ENCODE measurements at places on chromosomes 5 and 9.

- DNase-seq: no peak
Observed at GRCh38 chr5:135942202-135942771, 12.5 kb downstream of the LECT2 start.

- peak; percentile 73 for DNase-seq
Observed at GRCh38 chr5:142325725-142326479, 1.1 kb upstream of the SPRY4 start.

- DNase-seq: no peak
Observed at GRCh38 chr5:2466966-2467365, 284.5 kb downstream of the IRX2 start.

DNA sequence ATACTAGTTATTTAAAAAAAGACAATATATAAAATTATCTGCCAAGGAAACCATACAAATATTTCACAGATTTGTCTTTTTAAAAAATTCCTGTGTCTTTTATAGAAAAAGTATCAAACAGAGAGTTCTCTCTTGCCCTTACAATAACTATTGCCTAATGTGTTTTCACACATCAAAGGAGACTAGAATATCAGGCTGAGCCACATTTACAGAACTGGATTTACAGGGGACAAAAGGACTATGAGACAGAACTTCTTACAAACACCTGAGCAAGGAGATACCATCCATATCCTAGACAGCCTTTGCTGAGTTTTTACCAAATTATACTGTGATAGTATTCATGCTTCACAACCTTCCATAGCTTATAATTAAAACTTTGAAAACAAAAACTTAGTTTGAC lies 34.2 kb downstream of the TMEM245 start:
- DNase-seq: no peak

Data from IMR-90 (cell line).